Right ventricle myocardium inferior (tissue), 1 donor: ENCODE measurements at places on chromosomes 16 and 17. TPM values are rescaled to one million over a fixed set of nuclear protein-coding genes. Genes with fewer than 3 reads are reported as not detected.

DNA sequence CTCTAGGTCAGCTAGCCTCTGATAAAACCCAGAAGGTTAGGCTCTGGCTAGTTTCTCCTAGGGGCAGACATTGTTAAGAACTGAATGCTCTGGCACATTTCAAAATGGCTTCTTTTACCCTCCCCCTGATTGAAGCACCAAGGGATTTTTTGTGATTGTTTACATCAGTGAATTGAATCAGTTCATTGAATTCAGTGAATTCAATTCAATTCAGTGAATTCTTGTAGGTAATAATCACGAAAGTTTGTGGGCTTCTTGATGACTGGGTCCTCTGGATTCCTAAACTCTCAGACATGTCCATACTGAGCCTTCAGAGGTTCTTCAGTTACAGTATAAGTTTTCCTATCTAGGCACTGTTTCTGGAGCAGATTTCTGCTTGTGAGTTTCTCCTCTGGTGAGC, 135.2 kb upstream of the ELAC2 start:
- DNase-seq, result no peak

DNA sequence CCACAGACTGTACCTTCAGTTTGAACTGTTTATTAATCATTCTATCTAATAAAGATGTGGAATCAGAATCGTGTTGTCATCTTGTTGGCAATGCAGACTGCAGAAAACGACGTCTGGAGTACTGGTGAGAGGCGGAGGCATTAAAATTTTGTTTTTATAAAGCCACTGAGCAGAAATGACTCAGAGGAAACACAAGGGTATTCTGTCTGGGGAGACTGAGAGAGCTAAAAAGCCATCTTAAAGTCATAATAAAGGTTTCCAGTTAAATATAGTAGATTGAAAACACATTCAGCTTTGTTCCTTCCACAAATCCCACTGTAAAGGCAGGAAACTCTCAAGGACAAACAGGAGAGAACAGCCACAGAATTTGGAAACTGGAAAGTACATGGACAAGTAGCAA, 74.2 kb downstream of the CPPED1 start:
- no peak for DNase-seq

The RCVRN gene
- not detected for total RNA-seq

The ARMC7 gene
- total RNA-seq, result 6.4 TPM

The PDK2 gene
- total RNA-seq, result 260 TPM

DNA sequence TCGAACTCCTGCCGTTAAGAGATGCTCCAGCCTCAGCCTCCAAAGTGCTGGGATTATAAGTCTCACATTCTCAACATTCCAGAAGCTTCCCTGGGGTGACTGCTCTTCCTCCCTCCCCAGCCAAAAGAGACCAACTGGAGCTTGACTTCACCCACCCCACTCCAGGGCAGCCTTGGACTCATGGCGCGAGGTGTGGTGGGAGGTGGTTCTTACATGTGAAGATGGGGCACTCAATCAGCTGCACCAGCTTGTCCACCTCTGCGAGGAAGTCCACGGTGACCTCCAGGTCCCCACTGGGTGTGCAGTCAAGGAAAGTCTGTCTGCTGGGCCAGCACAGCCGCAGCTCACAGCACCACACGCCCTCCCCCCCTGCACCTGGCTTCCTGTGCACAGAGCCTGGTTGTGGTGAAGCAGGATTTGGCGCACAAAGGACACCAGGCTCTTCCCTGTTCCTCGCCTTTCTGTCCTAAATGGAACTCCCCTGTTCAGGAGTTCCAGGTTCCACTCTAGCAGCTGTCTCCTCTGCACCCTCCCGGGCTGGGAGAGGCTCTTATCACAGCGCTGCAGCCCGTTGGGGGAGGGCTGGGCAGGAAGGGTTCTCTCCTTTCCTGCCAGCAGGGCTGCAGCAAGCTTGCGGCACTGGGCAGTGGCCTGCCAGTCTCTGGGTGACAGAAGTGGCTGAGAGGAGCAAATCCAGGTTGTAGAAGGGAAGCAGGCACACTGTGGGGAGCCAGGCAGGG, 9.6 kb upstream of the MTSS2 start:
- DNase-seq, result peak; percentile 83

- peak; percentile 54 for DNase-seq
These were observed 36.5 kb downstream of the GSE1 start for GRCh38 chr16:85649411-85650134.

The SEZ6L2 gene
- 0.43 TPM for total RNA-seq

The TPSB2 gene
- total RNA-seq, result 10.0 TPM

DNA sequence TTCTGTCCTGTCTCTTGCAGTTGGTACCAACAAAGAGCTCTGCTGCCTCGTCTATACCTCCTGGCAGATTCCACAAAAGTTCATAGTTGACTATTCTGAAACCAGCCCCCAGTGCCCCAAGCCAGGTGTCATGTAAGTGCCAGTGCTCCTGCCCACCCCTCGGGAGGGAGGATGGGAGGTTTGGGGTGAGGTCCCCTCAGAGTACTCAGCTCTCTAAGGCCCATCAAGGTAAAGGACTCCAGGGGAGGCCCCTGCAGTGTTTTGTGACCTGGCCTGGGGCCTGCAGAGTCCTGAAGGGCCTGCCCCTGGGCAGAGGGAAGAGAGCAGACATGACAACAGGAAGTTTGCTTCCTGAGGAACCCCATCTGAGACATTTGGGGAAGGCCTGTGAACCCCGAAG, 6.4 kb downstream of the CCL18 start:
- DNase-seq, result no peak
